ENCODE measurements at places on chromosomes 1 and 21. TPM values are rescaled to one million over a fixed set of nuclear protein-coding genes. Genes with fewer than 3 reads are reported as not detected.

Gene CSDE1
- polyA plus RNA-seq = 332 TPM

DNA sequence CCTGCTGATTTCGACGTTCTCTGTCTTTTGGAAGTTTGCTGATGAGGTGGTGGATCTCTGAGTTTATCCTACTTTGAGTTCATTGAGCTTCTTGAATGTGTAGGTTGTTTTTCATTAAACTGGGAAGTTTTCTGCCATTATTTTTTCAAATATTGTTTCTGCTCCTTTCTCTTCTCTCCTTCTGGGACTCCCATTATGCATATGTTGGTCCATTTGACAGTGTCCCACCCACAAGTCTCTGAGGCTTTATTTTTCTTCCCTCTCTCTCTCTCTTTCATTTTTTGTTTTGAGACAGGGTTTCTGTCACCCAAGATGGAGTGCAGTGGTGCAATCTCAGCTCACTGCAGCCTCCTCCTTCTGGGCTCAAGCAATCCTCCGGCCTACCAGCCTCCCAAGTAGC, 11.7 kb downstream of the TNFRSF18 start:
- H3K27me3 ChIP-seq = no peaks in the 10 kb centered on the region
- no peaks in the 10 kb centered on the region for H3K36me3 ChIP-seq
- DNase-seq = no peak
- no peaks in the 10 kb centered on the region for H3K4me1 ChIP-seq
- H3K27ac ChIP-seq = no peak overlapping the region

GRCh38 chr1:20361805-20362381, 71.2 kb downstream of the VWA5B1 start:
- no peak overlapping the region for H3K27ac ChIP-seq
- peaks cover 34% of the 10 kb centered on the region for H3K27me3 ChIP-seq
- peak; percentile 57 for DNase-seq
- H3K36me3 ChIP-seq = no peaks in the 10 kb centered on the region

Gene KMO
- polyA plus RNA-seq = 0.07 TPM

Gene TSPEAR
- polyA plus RNA-seq = not detected

DNA sequence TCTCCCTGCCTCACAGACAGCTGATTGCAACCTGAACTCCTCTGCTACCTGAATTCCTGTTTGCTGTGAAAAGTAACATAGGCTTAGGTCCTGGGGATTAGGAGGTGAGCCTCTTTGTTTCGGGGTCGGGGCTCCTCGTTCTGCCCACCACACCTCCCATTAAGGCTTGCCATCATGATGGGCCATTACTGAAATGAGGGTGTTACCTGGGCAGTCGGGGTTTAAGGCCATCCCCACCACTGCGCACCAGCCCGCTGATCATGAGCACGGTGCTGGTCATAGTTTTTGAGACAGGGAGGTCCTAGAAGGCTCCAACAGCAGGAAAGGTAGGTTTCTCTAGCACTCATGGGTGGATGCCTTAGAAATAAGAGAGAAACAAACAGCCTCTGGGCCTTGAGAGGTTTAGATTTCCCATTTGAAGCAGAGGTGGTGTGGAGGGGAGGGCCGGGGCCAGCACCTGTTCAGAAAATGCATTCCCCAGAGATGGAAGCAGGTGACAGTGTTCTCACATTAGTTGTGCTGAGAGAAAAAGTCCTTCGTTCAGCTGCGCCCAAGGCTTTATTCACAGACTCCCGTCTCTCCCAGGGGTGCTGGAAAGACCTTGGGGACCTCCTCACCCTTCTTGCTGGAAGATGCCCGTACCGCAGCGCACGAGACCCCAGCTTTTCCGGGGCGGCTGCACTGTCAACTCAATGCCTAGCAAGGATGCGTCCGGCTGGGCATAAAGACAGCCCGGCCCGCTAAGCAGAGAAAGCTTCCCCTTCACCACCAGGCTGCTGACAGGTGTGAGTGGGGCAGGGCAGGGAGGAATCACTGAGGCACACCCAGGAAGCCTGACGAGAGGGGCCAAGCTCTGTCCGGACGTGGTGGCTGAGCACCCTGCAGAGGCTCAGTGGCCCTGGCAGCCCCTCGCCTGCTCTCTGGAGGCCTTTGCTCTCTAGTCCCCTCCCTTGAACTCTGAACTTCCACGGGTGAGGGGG, 125.5 kb downstream of the PGBD5 start:
- no peak overlapping the region for H3K4me3 ChIP-seq
- H3K27ac ChIP-seq = no peak overlapping the region
- no peak for DNase-seq

GRCh38 chr1:109910123-109910962, at the start of gene CSF1:
TSS of gene CSF1 (plus strand) at chr1:109910849. CDS start at chr1:109911024, 175 bp downstream.
- H3K27me3 ChIP-seq = peaks cover 2% of the 10 kb centered on the region
- peaks cover 14% of the 10 kb centered on the region for H3K4me1 ChIP-seq
- peak within 1 kb of the TSS; percentile 91 for H3K4me3 ChIP-seq
- H3K27ac ChIP-seq = peak within 1 kb of the TSS; percentile 62
- peak; percentile 84 for DNase-seq
- H3K36me3 ChIP-seq = no peaks in the 10 kb centered on the region

- H3K27ac ChIP-seq = peak overlapping the region; percentile 21
- no peaks in the 10 kb centered on the region for H3K27me3 ChIP-seq
- no peak for DNase-seq
- peak overlapping the region; percentile 76 for H3K4me3 ChIP-seq
Measured at GRCh38 chr1:52727114-52727586, 897 bp downstream of the ZYG11B start.

GRCh38 chr1:171507435-171507834, 22.1 kb downstream of the PRRC2C start:
- no peaks in the 10 kb centered on the region for H3K36me3 ChIP-seq
- H3K27ac ChIP-seq = no peak overlapping the region
- no peaks in the 10 kb centered on the region for H3K27me3 ChIP-seq
- H3K4me1 ChIP-seq = no peaks in the 10 kb centered on the region
- DNase-seq = no peak

Gene HENMT1
- 5.3 TPM for polyA plus RNA-seq

DNA sequence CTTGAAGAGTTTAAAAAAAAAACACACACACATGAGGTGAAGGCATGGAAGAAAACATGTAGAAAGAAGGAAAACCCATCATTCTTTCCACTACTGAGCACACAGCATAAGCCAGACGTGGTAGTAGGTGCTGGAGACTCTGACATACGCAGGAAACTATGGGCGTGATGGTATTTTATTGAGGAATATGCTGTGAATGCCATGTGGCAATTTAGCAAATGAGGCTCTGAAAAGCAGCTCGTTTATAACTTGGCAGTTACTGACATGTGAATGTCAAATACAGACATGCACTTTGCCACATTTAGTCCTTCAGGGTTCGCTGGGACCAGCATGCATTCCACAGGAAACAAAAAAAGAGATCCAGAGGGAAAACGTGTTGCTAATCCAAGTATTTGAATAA, 74.3 kb upstream of the IFNAR2 start:
- no peak overlapping the region for H3K4me3 ChIP-seq
- no peaks in the 10 kb centered on the region for H3K4me1 ChIP-seq
- H3K27ac ChIP-seq = no peak overlapping the region
- peaks cover 13% of the 10 kb centered on the region for H3K27me3 ChIP-seq
- no peaks in the 10 kb centered on the region for H3K36me3 ChIP-seq
- no peak for DNase-seq

- H3K27ac ChIP-seq = no peak overlapping the region
- no peak overlapping the region for H3K4me3 ChIP-seq
- no peaks in the 10 kb centered on the region for H3K27me3 ChIP-seq
Measured at GRCh38 chr1:24966724-24967346, 36.8 kb upstream of the RUNX3 start.

Gene FCRL1
- polyA plus RNA-seq = not detected

- H3K27me3 ChIP-seq = no peaks in the 10 kb centered on the region
- no peak overlapping the region for H3K4me3 ChIP-seq
- no peak for DNase-seq
- peaks cover 2% of the 10 kb centered on the region for H3K4me1 ChIP-seq
- H3K27ac ChIP-seq = no peak overlapping the region
Measured at GRCh38 chr1:118144684-118145083, 40.3 kb downstream of the SPAG17 start.

GRCh38 chr1:235708390-235708962, 58.9 kb upstream of the GNG4 start:
- H3K27me3 ChIP-seq = no peaks in the 10 kb centered on the region
- H3K4me3 ChIP-seq = no peak overlapping the region
- no peak overlapping the region for H3K27ac ChIP-seq

DNA sequence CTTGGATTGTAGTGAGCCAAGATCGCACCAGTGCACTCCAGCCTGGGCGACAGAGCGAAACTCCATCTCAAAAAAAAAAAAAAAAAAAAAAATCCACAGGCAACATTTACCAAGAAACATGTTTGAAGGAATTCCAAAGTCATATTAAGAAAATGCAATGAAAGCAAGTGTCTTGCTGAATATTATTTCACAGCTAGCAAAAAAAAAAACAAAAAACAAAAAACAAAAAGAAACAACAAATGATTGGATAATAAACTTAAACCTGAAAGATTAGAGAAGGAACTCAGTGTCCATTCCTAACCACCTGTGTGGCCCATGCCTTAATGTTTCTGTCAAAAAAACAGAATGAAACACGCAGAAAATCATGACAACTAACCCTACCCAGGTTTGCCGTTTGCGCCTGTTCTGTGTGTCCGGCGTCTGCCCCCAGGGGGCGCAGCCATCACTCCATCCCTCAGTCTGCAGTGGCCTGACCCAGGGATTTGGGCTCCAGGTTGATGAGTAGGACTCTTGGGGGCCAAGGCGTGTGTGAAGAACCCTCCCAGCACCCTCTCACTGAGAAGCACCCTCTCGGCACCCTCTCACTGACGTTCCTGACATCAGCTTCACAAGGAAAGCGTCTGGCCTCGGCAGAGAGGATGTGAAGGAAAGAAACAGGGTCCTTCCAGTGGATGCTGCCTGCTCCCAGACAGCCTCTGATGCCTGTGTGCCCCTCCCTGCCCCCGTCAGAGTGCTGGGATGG, 19.2 kb upstream of the PTTG1IP start:
- no peak overlapping the region for H3K4me3 ChIP-seq
- no peaks in the 10 kb centered on the region for H3K4me1 ChIP-seq
- H3K36me3 ChIP-seq = no peaks in the 10 kb centered on the region
- H3K27ac ChIP-seq = no peak overlapping the region

Gene MYBPH
- 5.5 TPM for polyA plus RNA-seq

- no peak overlapping the region for H3K4me3 ChIP-seq
- peaks cover 16% of the 10 kb centered on the region for H3K4me1 ChIP-seq
- no peaks in the 10 kb centered on the region for H3K27me3 ChIP-seq
- DNase-seq = peak; percentile 90
- peak overlapping the region; percentile 78 for H3K27ac ChIP-seq
Measured at GRCh38 chr1:12161662-12162458, 4.9 kb upstream of the TNFRSF1B start.

Gene C1orf159
- polyA plus RNA-seq = 3.4 TPM

Gene FCRL6
- polyA plus RNA-seq = not detected

- H3K4me1 ChIP-seq = no peaks in the 10 kb centered on the region
- no peak overlapping the region for H3K27ac ChIP-seq
- H3K4me3 ChIP-seq = no peak overlapping the region
- no peak for DNase-seq
- no peaks in the 10 kb centered on the region for H3K36me3 ChIP-seq
Measured at GRCh38 chr21:14451546-14451945, 68.6 kb upstream of the HSPA13 start.

Gene CASP9
- 6.4 TPM for polyA plus RNA-seq

GRCh38 chr1:61141288-61142042, 59.1 kb downstream of the NFIA start:
- peaks cover 15% of the 10 kb centered on the region for H3K4me1 ChIP-seq
- H3K27me3 ChIP-seq = no peaks in the 10 kb centered on the region
- no peak overlapping the region for H3K27ac ChIP-seq
- DNase-seq = peak; percentile 64
- H3K4me3 ChIP-seq = no peak overlapping the region
- H3K36me3 ChIP-seq = no peaks in the 10 kb centered on the region

- H3K27ac ChIP-seq = no peak overlapping the region
- H3K4me1 ChIP-seq = peaks cover 7% of the 10 kb centered on the region
- peaks cover 6% of the 10 kb centered on the region for H3K36me3 ChIP-seq
- no peaks in the 10 kb centered on the region for H3K27me3 ChIP-seq
- H3K4me3 ChIP-seq = no peak overlapping the region
Measured at GRCh38 chr1:55127827-55128343, 87.3 kb downstream of the USP24 start.

Gene PTGFR
- 4.1 TPM for polyA plus RNA-seq

- no peaks in the 10 kb centered on the region for H3K36me3 ChIP-seq
- no peak for DNase-seq
- no peaks in the 10 kb centered on the region for H3K4me1 ChIP-seq
- H3K27ac ChIP-seq = no peak overlapping the region
- no peaks in the 10 kb centered on the region for H3K27me3 ChIP-seq
Measured at GRCh38 chr1:151478923-151479322, 19.6 kb upstream of the POGZ start.

DNA sequence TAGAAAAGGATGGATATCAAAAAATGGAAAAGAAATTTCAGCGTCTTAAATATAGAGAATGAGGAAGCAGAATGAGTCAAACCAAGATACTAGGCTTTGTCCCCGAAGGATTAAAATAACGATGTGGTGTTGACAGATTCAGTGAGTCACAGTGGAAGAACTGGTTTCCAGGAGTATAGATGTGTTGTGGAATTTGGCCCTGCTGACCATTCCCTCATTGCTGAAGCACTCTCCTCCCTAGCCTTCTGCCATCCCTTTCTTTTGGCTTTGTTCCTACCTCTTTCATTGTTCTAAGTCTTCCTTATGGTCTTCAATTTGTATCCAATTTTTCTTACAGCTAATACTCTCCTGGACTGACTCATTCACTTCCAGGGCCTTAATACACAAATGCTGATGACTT, 23.1 kb upstream of the USP25 start:
- no peaks in the 10 kb centered on the region for H3K27me3 ChIP-seq
- no peaks in the 10 kb centered on the region for H3K4me1 ChIP-seq
- H3K4me3 ChIP-seq = no peak overlapping the region
- H3K27ac ChIP-seq = no peak overlapping the region

GRCh38 chr1:53685272-53686051, 53.5 kb downstream of the GLIS1 start:
- H3K27me3 ChIP-seq = peaks cover 20% of the 10 kb centered on the region
- DNase-seq = peak; percentile 68
- no peak overlapping the region for H3K4me3 ChIP-seq
- no peak overlapping the region for H3K27ac ChIP-seq

DNA sequence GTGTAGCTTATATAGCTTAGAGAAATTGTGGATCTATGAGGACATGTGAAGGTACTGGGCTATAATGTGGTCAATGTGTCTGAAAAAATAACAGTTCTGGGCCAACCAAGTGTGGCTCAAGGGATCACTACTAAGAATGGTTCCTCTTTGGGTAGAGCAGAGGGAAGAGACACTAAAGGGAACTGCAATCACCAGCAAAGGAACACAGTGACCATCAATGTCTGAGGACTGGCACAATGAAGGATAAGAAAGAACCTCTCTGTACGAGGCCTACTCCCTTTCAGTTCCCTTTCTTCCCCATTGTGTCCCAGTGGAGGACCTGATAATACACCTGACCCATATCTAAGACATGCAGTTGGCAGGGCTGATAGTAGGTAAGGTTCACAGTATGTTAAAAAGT, 89.9 kb upstream of the JAK1 start:
- no peaks in the 10 kb centered on the region for H3K27me3 ChIP-seq
- H3K4me3 ChIP-seq = no peak overlapping the region
- no peaks in the 10 kb centered on the region for H3K4me1 ChIP-seq

- H3K36me3 ChIP-seq = no peaks in the 10 kb centered on the region
- H3K27ac ChIP-seq = no peak overlapping the region
- no peak overlapping the region for H3K4me3 ChIP-seq
- no peak for DNase-seq
- no peaks in the 10 kb centered on the region for H3K4me1 ChIP-seq
Measured at GRCh38 chr1:61585714-61586113, 139.2 kb downstream of the TM2D1 start.
